ENCODE measurements at places on chromosomes 3 and 15.
A peak's percentile ranks its signal among the peaks of the same experiment; 100 is the strongest.

DNA sequence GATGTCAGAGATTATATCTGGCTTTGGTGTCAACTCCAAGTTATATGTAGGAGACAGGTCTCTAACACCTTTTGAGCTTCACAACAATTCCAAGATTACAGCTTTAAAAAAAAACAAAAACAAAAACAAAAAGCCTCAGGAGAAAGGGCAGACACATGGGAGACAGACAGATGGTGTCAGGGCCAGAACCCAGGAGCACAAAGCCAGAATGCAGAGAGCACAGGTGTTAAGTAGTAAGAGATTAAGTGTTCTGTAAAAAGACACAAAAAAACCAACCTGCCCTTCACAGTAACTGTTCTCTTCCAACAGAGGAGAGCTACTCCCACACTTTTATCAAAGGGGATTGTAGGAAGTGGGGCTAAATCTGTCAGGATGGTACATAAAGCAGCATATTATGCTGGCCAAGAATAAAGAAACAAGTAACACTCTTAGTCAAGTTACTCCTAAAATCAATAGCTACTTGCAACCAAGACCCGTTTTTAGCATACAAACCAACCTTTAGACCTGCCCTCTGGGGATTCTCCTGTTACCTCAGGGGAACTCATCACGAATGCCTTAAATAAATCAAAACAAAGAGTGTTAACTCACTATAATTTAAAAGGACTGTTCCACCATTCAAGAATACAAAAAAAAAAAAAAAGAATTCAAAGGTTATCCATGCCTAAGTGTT, 5.9 kb downstream of the CPEB1 start:
- no peak for DNase-seq

DNA sequence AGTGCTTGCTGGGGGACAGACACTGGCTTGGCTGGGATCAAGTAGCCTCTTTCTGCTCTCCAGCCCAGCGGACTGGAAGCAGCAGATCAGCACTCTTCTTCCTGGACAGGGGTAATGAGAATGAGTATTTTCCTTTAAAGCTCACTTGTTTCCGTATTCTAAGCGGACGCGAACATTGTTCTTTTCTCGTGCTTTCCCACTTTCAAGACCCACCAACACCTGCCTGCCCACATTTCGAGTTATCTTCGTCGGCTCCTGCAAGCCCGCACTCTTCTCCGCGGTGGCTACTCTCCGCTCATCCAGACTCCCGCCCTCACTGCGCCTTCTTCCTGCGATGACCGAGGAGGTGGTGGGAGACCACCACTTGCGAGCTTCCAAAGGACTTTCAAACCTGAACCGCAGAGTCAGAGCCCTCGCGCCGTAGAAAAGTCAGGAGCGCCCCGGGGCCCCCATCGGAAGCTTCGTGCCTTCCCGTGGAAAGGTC, 1.6 kb upstream of the PPM1L start:
- DNase-seq, result peak; percentile 8

DNA sequence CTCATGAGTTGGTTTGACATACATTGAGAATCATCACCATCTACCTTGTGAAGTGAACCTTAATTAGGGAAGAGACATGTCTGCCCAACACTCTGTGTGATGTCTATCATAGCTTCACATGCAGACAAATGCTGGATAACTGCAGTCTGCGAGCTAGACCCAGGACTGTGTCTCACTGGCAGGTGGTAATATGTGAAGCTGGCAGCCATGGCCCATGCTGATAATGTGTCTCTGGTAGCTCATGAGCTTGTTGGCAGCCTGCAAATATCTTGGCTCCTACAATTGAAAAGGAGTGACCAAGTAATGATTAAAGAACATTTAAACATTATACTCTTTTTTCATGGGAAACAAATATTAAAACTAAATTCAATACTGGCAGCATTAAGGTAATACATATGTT, 234.8 kb downstream of the CHST2 start:
- no peak for DNase-seq

GRCh38 chr15:38130740-38131498, 121.7 kb upstream of the SPRED1 start:
- DNase-seq, result no peak

- no peak for DNase-seq
Measured at GRCh38 chr15:101314336-101315125, 19.5 kb upstream of the SNRPA1 start.

- no peak for DNase-seq
Measured at GRCh38 chr3:55923207-55923606, 436.1 kb upstream of the WNT5A start.

- DNase-seq, result no peak
Measured at GRCh38 chr3:43512754-43513404, 108.9 kb downstream of the ANO10 start.

- DNase-seq, result no peak
Measured at GRCh38 chr15:31488437-31489204, 162.0 kb downstream of the KLF13 start.

DNA sequence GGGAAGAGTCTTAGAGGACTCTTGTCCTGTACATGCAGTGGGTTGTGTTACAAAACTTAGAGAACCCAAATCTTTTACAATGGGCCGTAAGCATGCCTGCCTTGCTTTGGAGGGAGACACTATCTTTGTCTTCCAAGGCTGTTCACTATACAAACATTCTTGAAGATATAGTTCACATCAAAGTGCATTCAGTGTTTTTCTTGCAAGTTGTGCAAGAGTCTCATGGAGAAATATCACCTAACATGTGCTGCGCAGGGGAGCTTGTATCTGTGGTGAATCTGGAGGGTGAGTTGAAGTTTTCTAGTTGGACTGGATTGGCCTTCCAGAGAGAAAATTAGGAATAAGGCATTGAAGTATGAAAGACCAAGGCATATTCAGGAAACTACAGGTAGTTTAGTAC, 7.8 kb upstream of the PRTG start:
- DNase-seq, result no peak

DNA sequence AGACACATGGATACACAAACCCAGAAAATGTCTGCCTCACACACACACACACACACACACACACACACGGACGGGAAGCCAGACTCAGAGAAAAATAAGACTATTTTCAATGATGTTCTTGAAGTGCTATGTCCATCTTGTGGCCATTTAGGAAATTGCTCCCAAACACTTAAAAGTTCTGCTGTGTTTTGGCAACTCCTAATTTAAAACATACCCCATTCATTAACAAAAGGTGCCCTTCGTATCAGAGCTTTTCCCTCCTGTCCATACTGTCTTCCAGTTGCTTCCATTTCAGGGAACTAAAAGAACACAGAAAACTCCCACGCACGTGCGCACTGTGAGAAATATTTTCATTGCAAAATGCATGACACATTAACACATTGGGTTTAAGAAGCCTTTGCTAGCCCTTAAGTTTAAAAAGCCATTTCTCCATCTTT, 44.6 kb downstream of the SLC12A1 start:
- DNase-seq, result no peak
